ENCODE measurements at places on chromosomes 2 and 18.

GRCh38 chr2:121098556-121098955 is 186.4 kb downstream of the TFCP2L1 start:
- DNase-seq: no peak

DNA sequence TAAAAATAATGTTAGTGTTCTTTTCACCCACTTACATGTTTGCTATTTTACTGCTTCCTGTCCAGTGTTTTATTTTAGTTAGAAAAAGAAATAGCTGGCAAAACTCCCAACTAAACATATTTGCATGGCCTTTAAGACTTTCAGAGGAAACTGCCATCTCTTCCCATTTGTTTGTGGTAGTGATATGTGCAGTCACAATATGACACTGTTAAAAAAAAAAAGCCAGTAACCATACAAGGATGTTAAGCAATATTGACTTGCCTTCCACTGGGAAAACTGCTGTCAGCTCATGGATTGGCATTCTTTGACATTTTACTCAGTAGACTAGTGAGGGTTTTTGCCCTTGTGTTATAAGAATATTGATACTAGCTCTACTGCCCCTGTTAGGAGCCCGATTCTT is 29.1 kb downstream of the XIRP2 start:
- DNase-seq: no peak

DNA sequence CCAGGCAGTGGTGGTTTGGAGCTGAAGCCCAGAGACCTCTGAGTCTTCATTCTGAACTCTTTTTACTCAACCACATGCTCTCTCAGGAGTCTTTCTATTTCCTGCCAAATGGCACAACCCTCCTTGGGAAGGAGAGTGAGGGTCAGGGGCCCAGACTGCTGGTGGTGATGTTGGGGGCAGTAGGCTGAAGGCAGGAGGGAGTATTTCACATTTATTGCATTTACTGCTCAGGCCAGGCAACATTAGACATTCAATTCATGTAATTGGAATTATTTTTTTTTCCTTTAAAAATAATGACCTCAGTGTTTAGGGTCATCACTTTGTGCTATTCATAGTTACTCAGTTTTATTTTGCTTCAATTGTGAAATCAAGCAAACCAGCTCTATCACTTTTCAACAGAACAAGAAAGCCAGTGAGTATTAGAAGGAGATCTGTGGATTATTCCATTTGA is 311.3 kb upstream of the NT5C1B start:
- no peak for DNase-seq

DNA sequence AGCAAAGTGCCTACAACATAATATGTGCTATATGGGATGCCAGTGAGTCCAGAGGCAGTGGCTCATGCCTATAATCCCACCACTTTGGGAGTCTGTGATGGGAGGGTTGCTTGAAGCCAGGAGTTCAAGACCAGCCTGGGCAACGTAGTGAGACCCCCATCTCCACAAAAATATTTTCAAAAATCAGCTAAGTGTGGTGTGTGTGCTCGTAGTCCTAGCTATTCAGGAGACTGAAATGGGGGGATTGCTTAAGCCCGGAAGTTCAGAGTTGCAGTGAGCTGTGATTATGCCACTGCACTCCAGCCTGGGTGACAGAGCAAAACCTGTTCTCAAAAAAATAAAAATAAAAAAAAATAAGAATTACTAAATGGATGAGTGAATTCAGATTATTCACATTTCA is 23.4 kb downstream of the OTX1 start:
- no peak for DNase-seq

DNA sequence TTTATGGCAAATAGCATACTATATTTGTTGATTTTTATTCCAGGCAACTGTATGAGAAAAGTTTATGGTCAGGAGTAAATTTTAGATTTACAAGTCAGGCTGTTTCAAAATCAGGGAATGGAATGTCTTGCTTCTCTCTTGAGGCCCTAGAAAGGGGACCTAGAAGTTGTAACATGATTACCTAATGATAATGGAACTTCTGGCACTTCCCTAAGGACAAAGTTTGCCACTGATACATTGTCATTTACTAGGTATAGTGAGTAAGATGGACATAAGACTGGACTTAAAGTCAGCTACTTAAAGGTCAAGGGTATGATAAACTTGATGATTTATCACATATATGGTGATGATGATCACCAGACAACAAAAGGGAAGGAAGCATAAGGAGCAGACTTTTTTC is 103.3 kb upstream of the VRK2 start:
- DNase-seq: no peak

DNA sequence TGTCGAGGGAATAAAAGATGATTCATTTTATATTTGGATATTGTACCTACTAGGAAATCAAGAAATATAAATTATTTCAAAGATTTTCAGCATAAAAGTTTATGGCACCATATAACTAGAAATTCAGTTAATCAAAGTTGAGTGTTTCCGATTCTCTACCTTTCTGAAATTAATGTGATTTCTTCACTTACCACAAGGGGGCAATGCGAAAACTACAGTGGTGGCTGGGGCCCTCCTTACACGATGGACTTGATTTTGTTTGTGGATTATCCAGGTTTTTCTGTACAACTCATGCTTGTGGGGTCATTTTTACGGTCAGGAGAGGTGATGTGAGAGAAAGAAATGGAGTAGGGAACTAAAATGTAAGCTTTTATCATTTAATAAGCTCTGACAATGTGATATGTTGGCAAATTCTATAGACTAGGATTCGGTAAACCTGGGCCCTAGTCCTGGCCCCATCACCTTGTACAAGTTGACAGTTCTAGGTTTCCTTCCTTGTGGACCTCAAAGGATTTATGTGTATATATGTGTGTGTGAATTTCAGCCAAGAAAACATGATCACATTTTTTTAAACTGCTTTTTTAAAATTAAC is 47.6 kb downstream of the G6PC2 start:
- no peak for DNase-seq

GRCh38 chr18:53819671-53820070 is 404.8 kb downstream of the MBD2 start:
- DNase-seq: no peak

- no peak for DNase-seq
Observed at GRCh38 chr18:48459016-48459415, 49.8 kb upstream of the ZBTB7C start.

GRCh38 chr2:194674043-194674442 is 983.0 kb upstream of the SLC39A10 start:
- no peak for DNase-seq

DNA sequence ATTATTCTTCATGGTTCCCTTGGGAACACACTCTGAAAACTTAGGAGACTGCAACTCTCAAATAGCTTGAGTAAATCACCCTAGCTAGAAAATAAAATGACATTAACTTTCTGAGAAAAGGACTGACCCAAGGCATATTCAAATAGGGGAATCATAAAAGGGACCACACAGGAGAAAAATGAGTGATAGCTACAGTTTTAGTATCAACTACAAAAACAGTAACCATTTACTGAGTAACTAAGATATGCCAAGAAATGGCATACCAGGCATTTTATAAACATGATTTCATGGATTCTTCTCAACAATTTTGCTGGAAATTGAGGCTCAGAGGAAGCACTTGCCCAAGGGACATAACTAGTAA is 84.5 kb downstream of the AFF3 start:
- no peak for DNase-seq

DNA sequence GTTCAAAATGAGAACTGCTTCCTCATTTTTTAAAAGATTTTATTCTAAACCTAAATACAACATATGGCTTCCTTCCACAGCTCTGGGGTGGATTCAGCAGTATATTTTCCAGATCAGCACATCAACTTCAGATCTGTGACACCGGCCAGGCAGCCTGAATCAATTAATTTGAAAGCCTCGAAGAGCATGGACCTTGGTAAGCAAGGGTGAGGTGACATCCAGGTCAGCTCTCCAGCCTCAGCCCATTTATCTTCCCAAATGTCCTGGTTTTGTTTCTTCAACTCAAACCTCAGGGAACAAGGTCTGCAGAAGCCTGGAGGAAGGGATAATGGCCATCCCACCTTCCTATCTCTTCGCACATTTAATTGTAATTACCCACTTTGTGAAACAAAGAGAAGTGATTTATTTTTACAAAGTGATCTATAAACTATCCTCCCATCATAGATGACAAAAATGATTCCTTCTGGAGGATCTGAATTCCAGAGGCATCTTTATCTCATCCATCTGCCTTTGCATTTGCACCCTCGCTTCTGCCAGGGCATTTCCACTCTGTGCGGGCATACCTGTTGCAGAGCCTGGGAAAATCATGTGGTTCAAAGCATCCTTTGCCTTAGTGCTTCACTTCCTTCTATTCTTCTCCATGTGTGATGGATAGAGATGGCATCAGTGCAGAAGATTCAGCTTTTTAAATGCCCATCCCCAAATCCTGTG is 489.0 kb upstream of the NRP2 start:
- DNase-seq: no peak

- no peak for DNase-seq
Observed at GRCh38 chr18:74430231-74430630, 26.9 kb downstream of the DIPK1C start.

DNA sequence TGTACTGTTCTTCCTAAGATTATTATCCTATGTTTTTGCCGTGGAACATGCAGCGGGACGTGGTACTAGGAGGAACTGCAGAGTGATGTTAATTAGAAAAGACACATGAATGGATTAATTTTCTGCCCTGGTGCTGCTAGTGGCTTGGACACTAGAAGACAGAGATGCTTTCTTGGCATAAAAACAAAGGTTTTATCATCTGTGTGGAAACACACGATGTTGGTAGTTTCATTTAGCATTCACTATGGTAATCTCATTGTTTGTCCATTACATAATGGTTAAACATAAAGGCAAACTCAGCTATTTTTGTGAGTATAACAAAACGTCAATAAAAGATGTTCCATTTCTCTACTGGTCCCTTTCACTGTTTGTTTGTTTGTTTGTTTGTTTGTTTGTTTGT is 22.8 kb downstream of the COL6A3 start:
- DNase-seq: no peak

DNA sequence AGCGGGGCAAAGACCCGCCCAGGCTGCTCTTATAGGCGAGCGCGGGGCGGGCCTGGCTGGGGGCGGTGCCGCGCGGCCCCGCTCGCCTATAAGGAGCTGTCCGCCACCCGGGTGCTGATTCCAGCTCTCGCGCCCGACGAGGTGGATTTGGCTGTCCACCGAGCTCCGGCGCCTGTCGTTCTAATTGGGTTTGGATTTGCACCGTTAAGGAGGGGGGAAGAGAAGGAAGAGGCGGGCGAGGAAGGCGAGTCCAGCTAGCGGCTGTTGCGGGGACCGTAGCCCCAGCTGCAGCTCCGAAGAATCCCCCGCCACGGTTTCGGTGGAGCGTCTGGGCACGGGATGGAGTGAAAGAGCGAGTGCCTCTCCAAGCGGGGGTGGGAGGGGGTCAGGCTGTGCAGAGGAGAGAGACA is at the start of gene CNTNAP5:
CNTNAP5 (plus strand) TSS at position 117 of the 410 bp plus-strand sequence. CDS start 364 bp downstream, outside the sequence.
- DNase-seq: no peak

DNA sequence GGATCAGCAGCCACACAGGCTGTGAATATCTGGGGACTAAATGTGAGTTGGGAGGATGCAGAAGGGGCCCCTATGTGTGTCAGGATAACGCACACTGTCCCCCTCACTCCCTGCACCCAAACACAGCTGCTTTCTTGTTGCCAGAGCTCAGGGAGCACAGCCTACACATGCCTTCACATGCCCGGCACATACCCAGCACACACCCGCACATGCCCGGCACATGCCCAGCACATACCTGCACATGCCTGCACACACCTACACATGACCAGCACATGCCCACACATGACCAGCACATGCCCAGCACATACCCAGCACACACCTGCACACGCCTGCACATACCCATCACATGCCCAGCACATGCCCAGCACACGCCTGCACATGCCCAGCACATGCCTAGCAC is 75.6 kb downstream of the TPO start:
- no peak for DNase-seq

DNA sequence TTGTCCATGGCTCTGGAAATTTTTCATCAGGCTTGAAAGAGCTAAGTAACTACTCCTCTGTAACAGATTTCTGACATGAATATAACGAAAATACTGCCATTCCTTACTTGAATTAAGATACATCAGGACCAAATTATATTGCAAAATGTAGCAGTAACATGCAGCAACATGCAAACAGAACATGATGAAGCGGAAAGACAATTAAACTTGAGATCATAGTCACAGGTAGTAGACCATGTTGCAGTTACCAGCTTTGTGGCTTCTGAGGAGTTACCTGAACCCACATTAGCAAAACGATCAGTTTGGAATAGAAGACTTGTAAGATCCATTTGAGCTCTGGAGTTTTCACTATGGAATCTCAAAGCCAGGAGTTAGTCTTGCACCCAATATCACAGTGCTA is 76.2 kb downstream of the MREG start:
- DNase-seq: no peak

- no peak for DNase-seq
Observed at GRCh38 chr2:177315364-177315763, 50.8 kb upstream of the NFE2L2 start.

GRCh38 chr2:68755071-68755470 is 20.5 kb downstream of the ARHGAP25 start:
- no peak for DNase-seq

DNA sequence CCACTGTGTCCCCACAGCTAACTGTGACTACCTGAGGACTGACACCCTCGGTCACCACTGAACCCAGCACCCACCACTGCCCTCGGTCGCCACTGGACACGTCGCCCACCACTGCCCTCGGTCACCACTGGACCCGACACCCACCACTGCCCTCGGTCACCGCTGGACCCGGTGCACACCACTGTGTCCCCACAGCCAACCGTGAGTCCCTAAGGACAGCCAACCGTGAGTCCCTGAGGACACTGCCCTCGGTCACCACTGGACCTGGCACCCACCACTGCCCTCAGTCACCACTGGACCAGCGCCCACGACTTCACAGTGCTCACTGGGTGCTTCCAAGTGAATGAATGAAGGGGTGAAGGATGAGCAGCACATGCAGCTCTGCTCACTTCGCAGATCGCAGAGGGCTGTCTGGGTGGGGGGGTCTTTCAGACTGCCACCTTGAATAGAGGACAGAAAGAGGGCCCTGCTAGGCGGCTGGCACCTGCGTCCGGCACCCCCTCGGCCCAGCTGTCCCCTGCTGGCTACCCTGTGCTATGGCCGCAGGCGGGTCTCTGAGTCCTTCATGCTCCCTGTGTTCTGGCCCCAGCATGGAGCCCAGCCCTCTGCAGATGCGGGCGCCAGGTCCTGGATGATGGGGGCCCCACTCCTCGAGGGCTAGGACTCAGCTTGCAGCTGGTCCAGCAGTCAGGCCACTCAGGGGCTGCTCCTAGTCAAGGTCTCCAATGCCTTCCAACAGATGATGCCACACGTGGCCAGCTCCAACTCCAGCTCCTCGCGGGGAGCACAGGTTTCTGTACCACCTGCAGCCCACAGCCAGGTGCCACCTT is 51.4 kb upstream of the GPC1 start:
- no peak for DNase-seq

Data from activated CD4-positive, alpha-beta T cell treated with anti-CD3 and anti-CD28 coated beads, Interleukin-2, amount 50 U/mL, for 24 hours (primary cell).